ENCODE measurements at places on chromosomes 5 and 9. TPM values are rescaled to one million over a fixed set of nuclear protein-coding genes. Genes with fewer than 3 reads are reported as not detected.

DNA sequence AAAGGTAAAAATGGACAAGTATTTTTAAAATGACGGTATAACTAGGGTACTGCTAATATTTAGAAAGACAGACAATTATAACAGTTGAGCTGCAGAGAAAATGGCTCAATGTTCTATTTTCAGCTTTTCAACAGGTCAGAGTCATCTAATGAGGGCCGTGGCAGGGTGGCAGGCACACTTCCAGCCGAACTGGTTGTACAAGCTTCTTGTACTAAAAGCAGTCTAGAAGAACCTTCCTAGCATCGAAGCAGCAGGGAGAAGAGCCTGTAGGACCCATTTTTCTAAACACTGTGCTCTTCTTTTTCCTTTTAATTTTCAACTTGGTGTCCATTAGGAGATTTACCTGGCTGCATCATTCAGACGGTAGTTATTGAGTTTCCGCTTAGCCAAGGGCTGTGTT is 85.6 kb downstream of the SLC28A3 start:
- DNase-seq = no peak

GRCh38 chr9:93975262-93975661 is 20.1 kb upstream of the BARX1 start:
- DNase-seq = no peak

The NME5 gene
- not detected for total RNA-seq

The ACO1 gene
- 8.6 TPM for total RNA-seq

DNA sequence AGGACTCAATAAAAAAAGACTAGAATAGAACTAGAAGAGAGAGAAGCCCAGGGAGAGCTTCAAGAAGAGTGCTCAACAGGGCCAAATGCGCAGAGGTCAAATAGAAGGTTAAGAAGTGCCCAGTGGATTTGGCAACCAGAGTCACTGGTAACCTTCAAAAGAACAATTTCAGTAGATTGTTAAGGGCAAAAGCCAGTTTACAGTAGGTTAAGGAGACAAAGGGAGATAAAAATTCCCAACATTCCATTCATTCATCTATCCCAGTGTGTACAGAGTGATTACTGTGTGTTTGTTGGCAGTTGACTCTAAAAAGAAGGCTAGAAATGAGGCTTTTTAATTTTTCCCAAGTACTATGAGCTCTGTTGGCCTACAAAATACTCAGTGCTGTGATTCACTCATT is 69.4 kb downstream of the RIGI start:
- no peak for DNase-seq

DNA sequence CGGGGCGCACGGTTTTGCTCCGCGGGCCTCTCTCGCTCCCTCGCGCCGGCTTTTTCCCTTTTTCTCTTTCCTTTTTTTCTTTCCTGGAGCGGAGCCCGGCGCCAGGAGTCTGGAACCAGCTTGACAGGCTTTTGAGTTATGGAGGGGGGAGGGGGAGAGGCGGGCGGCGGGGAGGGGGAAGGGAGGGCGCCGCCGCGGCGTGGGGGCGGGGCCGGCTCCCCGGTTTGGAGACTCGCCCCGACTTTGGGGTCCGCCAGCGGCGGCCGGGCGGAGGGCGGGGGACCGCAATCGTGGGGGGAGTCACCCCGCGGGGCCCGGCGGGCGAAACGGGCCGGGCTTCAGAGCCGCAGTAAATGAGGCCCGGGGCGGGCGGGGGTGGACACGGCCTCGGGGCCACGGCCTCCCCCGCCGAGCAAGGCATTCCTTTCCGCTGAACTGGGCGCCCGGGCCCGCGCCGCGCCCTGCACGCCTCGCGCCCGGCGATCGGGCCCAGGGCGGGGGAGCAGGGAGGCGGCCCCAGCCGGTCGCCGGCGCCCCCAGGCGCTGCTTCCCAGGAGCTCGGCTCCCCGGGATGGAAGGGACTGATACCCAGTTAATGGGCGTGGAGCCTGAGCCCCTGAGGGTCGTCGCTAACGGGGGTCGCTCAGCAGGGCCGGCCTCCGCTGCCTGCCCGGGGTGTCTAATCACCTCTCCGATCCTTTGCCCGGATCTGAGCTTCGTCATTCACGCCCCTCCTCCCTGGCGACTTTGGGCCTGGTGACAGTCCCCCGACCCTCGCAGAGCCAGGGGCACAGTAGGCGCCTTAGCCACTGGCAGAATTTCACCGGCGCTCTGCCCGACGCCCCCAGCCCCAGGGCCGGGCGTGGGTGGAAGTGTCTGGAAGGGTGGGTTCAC is 138.1 kb downstream of the C9orf50 start:
- DNase-seq = no peak

The POLR3G gene
- 3.0 TPM for total RNA-seq

DNA sequence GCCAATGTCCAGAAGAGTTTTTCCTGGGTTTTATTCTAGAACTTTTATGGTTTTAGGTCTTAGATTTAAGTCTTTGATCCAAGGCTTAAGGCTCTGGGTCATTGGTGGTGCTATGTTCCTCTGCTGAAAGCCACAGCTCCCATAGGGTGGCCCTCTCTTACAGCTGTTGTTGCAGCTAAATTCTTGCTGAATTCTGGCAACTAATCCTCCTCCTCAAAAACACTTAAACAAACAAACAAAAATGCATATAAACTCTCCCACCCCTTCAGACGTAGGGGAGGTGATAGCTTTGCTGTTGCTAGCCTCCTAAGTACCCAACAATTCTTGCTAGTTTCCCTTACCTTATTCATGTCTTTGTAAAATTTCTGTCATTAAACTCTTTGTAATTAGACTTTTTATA is 30.2 kb downstream of the IQGAP2 start:
- DNase-seq = no peak

The CERCAM gene
- total RNA-seq = 0.37 TPM

Data from activated CD4-positive, alpha-beta T cell treated with anti-CD3 and anti-CD28 coated beads, Interleukin-2, amount 10 ng/mL, durations not matched to agents 7 days and 5 days (primary cell).